ENCODE measurements at places on chromosomes 16 and 17.

- no peak for DNase-seq
Observed at GRCh38 chr17:2143332-2143731, 88.4 kb downstream of the HIC1 start.

DNA sequence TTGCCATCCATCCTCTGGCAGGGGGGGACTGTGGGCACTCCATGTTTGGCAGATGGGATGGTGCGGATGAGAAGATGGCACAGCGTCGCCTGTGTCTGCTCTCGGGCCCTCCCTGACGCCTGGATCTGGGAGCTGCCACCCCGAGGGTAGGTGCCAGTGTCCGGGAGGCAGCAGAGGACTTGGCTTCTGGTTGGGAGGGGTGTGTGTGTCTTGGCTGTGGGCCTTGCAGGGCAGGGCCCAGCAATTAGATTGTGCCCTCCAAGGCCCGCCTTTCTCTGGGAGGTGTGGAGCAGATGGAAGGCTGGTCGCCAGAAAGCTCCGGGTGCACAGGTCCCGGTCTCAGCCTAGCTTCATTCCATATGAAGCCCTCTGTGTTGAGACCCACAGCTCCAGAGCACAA is 1.4 kb downstream of the RAP1GAP2 start:
- DNase-seq, result no peak

DNA sequence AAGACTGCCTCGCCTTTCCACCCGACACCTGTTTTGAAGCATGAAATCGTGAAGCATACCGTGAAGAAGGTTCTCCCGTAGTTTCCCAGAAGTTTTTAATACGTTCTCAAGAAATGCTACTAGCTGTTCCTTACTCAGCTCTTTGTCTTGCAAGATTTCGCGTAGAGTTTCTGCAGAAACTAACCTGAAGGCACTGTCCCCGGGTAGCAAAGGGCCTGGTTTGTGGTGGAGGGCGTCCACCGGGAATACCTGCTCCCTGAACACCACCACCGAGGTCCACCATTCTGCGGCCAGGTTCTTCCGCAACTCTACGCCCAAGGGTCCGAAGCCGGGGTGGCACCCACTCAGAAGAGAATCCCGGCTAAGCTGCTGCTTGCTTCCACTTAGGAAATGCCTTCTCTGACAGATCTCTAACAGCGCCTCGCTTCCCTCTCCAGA is 487 bp downstream of the POLG2 start:
- no peak for DNase-seq

- no peak for DNase-seq
Observed at GRCh38 chr17:28702026-28702751, 9.5 kb downstream of the PROCA1 start.

- DNase-seq, result no peak
Observed at GRCh38 chr17:14205992-14206461, 30.6 kb downstream of the CDRT15 start.

DNA sequence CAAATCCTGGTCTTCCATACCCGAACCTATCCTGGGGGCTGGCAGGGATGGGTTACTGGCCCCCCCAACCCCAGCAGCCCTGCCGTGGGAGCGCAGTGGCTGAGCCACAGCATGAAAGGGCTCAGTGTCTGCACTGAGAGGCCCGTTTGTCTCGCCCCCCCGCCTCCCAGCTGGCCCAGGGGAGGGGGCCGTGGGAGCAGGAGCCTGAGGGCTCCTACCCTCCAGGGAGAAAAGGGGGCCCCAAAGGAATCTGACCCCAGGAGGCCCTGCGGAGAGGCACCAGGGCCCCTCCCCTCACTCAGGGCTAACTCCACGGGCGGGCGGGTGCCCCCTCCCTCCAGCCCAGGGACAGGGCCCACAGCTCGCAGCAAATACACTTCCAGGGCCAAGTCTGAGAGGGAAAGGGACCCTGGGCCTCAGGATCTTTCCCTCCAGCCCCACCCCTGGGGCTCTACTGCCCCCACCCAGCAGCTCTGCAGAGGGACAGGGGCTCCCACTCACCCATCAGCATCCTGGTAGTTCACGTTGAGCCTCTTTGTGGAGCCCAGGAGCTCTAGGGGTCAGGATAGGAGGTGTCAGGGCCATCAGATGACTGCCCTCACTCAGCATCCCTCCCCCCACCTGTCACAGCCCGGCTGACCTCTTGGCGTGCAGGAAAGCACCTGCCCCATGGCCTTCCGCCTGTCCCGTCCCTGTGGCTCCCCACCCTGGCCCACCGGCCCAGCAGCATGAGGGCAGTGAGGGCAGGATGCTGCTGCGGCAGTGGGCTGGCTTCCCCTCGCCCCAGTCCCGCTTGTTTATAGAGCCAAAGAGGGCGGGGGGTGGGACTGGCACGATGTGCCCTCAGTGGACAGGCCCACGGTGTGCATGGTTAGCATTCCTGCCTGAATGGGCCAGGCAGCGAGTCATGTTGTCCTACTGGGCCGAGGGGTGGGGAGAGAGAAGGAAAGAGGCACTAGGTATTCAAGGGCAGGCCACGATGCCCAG is 7.3 kb downstream of the CASKIN2 start:
- DNase-seq, result no peak

GRCh38 chr17:36813357-36813756 is 123.9 kb upstream of the LHX1 start:
- DNase-seq, result no peak

DNA sequence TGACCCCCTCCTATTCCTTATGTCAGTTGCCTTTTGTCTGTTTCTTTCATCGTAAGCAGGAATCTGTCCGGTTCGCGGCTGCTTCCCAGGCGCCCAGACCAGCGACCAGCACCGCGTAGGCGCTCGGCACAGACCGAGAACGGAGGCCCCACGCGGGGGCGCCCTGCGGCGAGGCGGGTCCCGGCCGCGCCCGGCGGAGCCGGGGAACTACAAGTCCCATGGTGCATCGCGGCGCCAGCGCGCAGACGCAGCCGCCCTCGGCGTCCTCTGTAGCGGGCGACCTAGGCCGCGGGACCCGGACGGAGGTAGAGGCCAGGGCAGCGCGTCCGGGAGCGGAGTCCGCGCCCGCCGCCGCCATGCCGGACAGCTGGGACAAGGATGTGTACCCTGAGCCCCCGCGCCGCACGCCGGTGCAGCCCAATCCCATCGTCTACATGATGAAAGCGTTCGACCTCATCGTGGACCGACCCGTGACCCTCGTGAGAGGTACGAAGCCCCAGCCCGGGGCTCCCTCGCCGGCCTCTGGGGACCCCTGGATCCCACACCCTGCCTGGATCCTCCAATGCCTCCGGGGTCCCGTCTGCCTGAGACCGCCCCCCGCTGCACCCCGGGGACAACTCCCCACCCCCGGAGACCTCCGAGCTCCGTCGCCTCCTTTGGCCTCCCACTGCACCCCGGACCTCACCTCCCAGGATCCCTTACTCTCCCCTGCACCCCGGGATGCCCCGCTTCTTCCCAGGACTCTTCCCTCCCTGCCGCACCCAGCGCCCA is at the start of gene NDUFB10:
NDUFB10 (plus strand) TSS at position 270 of the 771 bp plus-strand sequence; CDS start at position 357, 87 bp downstream.
- peak; percentile 96 for DNase-seq

GRCh38 chr17:48981927-48982539 is 13.6 kb upstream of the GIP start:
- peak; percentile 14 for DNase-seq

GRCh38 chr16:89600956-89601355 is 12.5 kb upstream of the DPEP1 start:
- no peak for DNase-seq

DNA sequence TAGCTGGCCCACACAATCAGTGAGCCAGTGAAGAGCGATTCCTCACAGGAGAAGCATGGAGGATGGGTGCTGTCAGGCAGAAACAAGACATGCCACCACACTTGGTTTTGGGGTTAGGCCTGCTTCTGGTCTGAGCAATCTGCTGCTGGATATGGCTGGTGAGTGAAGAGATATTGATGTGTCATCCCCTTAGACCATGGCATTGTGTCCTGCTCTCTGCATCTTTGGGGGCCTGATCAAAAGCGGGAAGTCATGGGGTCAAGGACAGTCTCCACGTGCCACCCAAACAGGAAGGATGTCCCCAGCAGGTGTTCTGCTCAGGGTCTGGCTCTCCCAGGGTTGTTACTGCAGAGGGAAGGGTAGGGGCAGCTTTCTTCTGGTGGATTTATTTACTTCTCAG is 140.7 kb downstream of the PRKCB start:
- no peak for DNase-seq

- DNase-seq, result no peak
Observed at GRCh38 chr17:15381707-15382106, 40.3 kb upstream of the TEKT3 start.

GRCh38 chr16:7820816-7821215 is 488.2 kb downstream of the RBFOX1 start:
- DNase-seq, result no peak

DNA sequence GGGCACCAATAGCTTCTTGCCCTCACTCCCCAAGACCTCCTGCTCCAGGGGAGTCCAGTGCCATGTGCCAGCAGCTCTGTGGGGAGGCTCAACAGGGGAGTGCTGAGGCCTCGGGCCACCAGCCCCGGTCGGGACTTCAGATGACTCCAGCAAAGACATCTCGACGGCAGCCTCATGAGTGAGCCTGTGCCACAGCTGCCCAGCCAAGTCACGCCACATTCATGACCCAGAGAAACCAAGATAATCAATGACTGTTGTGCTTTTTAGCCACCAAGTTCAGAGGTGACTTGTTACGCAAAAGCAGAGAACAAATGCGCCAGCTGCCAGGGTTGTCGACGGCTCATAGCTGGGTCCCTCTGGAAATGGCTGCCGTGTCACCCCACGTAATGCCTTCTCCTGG is 157.5 kb downstream of the BANP start:
- no peak for DNase-seq

- peak; percentile 48 for DNase-seq
Observed at GRCh38 chr17:31388351-31388750, 3.1 kb upstream of the RAB11FIP4 start.

DNA sequence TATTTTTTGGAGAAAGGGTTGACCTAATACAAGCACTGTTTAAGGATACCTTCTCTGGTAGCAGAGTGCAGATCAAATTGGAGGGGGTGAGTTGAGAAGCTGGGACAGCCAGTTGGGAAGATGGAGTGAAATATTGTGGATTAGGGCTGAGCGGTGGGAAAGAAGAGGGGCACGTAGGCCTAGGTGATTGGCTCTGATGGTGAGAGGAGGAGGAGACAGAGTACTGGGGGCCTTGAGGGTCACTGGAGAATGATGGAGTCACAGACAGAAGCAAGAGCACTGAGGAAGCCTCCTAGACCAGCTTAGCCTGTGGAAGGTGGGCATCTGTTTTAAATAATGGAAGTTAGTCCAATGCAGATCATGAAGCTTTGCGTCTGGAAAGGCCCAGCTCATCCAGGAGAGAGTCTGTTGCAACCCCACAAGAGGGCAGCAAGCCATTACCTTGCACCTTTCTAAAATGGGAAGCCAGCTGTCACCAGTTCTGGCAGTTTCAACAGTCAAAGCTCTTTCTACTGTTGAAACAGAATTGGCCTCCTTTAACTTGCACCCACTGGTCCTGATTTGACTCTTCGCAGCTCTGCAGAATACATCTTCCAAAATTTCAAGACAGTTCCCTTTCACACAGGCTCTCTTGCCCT is 11.8 kb downstream of the SLC9A5 start:
- peak; percentile 76 for DNase-seq

DNA sequence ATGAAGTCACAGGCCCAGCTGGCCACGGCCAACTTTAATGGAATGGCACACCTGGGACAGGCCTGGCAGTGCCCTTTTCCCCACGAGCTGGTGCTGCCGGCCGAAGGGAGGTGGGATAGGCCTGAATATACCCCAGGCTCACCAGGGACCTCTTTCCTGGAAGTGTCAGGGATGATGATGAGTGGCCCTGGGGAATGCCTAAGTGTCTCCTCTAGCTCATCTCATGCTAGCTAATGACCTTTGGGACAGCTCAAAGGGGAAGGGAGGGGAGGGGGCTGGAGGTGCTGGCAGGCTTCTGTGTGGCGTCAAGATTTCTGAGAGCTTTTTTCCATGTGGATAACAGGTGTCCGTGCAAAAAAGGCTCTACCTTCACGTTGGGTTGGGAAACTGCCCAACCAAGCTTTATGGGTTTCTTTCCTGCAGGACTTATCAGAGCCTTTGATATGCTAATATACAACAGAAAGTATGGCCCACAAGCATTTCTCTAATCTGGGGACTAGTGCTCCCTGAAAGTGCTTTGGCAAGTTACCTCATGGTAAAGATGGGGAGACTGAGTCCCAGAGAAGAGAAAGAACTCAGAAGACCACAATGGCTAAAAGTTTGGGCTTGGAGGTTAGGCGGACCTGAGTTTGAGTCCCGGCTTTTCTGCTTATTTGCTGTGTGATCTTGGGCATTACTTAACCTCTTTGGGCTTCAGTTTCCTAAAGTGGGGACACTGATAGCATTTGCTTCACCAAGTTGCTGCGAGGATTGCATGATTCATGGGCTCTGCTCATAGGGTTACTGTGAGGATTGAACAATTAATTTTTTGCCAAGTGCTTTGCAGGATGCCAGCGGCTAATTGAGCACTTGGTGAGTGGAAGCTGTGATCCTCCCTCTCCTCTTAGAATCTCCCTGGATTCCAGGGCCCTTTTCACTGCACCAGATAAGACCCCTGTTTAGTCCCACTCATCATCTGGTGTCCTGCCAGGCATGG is 14.0 kb downstream of the ADGRG1 start:
- no peak for DNase-seq

GRCh38 chr17:65079489-65079900 is 23.0 kb upstream of the GNA13 start:
- peak; percentile 75 for DNase-seq

GRCh38 chr17:68768804-68769203 is 167.6 kb upstream of the FAM20A start:
- DNase-seq, result no peak

Data from islet precursor cell (in vitro differentiated cells).